Activated naive CD8-positive, alpha-beta T cell treated with anti-CD3 and anti-CD28 coated beads for 36 hours (primary cell): ENCODE measurements at places on chromosomes 7 and 10. TPM values are rescaled to one million over a fixed set of nuclear protein-coding genes. Genes with fewer than 3 reads are reported as not detected.
A peak's percentile ranks its signal among the peaks of the same experiment; 100 is the strongest.

DNA sequence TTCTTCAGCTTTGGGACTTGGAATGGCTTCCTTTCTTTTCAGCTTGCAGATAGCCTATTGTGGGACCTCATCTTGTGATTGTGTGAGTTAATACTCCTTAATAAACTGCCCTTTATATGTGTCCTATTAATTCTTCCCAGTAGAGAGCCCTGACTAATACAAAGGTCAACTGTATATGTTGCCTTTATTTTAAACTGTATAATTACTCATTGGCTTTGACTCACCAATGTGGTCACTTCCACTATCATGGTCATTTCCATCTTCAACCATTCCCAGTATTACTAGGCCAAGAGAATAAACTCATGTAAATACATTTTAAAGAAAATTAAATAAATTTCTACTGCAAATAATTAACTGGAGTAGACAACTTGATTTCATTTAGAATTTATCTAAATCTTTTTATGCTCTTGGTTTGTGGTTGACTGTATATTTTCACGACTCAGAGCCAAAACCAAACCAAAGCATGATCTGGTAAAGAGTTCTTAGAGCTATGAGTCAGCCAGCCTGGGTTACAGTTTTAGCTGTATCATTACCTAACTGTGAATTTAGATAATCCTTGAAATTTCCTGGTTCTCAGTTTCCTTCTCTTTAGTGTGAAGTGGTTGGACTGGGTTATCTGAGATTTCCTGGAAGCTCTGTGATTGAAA lies 188.4 kb downstream of the PPP1R3A start:
- no peak for DNase-seq

GRCh38 chr10:106439366-106439765 lies 725.1 kb downstream of the SORCS1 start:
- no peak for DNase-seq

Gene MAD1L1
- 36.5 TPM for total RNA-seq

DNA sequence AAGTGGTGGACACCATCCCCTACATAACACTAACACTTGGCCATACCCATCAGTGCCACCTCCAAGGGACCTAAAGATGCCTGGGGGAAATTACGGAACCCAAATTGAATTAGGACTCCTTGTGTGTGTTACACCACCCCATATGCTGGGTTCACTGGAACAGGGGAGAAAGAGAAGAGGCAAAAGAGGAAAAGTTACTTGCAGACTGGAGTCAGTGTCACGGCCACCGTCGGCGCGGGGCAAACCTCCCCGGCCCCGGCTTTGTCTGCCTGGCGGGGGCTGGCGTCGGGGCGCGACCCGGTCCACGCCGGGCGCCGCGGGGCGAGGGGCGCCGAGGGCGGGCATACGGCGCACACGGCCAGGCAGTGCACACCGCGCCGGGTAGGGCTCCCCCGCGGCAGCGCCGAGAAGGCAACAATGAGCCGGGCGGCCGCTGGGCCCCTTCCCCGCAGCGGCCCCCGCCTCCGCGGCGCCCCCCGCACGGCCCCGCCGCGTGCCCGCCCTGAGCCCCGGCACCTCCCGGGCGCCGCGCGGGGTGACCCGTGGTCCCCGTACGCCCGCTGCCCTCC lies 171.1 kb downstream of the FAM107B start:
- peak; percentile 40 for DNase-seq

DNA sequence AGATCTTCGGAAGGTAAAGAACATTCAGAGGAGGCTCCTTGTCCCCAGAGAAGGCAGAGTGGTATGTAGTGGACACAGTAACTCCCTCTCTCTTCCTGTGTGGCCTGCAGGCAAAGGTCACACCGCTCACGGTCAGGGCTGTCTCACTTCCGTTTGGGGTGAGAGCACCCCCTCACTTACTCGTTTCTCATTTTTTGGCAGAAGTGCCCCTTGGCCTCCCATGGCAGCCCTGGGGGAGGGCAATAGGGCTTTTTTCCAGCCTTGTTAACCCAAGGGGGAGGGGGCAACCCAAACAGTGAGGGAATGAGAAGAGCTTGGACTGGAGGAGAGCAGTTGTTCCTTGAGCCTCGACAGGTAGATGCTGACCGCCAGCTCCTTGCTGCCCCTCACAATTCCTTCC lies 31.8 kb upstream of the SRGN start:
- DNase-seq = no peak
